Right cardiac atrium (tissue), 5 donors: ENCODE measurements at places on chromosomes 4 and X. TPM values are rescaled to one million over a fixed set of nuclear protein-coding genes. Genes with fewer than 3 reads are reported as not detected.

The USP17L26 gene
- not detected for polyA plus RNA-seq

- DNase-seq = no peak
Measured at GRCh38 chr4:102789317-102789717, 28.5 kb upstream of the MANBA start.

The ZMAT1 gene
- polyA plus RNA-seq = 5.9 TPM

GRCh38 chr4:72377491-72378194 lies 191.4 kb downstream of the ADAMTS3 start:
- DNase-seq = no peak

The ART3 gene
- polyA plus RNA-seq = 149 TPM

The FHIP1A gene
- 2.4 TPM for polyA plus RNA-seq

DNA sequence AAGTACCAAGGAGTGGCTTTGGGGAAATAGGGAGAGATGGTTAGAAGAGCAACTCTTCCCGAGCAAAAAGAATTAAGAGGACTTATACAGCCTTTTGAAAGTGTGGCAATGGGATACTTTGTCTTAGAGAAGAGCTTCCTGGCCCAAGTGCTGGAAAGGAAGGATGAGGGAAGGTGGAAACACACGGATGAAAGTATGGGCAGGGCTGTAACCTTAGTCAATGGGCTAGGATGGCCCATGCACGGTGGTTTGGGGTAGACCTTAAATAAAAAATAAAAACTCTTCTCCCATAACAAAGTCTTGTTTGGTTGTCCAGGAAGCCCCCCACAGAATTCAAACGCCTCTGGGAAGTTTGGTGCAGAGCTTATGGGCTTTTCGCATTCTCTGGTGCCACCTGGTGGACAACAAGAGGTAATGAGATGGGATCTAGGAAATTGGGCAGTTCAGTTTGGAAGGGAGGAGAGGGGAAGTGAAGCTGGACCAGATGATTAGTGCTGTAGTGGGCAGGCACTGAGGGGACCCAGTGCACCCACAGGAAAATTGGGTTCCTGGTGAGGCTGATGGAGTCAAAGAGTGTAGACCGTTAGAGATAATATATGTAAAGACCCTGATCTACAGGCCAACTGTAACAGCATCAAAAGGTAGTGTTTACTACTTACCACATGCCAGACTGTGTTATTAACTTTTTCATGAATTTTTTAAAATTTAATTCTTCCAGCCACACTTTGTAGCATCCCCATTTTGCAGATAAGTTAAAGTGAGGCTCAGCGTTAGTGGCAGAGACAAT lies 13.8 kb upstream of the ENOX2 start:
- no peak for DNase-seq

GRCh38 chrX:20251691-20252090 lies 15.0 kb downstream of the RPS6KA3 start:
- DNase-seq = no peak

DNA sequence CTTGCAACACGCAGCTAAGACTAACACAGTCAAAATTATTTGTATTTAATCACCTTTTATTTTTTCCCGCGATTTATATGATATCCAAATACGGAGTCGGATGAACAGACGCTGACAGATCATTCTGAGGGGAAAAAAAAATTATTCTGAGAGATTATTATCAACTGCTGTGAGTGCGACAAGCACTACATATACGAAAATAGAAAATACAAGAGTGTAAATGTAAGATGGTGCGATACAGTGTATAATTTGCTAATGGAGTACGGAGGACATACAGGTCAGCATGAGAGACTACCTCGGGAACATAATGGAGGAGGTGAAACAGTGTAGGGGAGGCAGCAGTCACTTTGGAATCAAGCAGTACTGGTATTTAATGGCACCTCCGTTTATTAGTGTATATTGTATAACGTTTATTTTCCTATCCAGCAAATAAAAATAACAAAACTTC lies 2.8 kb upstream of the LIN54 start:
- no peak for DNase-seq

GRCh38 chrX:121307449-121307848 lies 260.0 kb downstream of the GLUD2 start:
- DNase-seq = no peak

DNA sequence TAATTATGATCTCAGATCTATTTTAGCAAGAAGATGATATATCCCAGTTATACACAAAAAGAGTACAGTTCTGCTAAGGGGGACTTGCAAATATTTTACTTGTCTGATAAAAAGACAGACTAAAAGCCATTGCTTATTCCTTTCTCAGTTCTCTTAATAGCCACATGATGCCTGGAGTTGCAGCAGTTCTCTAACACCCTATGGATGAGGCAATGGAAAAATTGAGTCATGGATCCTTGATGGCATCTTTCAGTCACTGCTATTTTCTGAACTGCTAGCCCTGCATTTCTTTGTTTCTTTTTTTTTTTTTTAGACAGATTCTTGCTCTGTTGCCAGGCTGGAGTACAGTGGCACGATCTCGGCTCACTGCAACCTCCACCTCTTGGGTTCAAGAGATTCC lies 1956.7 kb downstream of the C4orf33 start:
- no peak for DNase-seq

DNA sequence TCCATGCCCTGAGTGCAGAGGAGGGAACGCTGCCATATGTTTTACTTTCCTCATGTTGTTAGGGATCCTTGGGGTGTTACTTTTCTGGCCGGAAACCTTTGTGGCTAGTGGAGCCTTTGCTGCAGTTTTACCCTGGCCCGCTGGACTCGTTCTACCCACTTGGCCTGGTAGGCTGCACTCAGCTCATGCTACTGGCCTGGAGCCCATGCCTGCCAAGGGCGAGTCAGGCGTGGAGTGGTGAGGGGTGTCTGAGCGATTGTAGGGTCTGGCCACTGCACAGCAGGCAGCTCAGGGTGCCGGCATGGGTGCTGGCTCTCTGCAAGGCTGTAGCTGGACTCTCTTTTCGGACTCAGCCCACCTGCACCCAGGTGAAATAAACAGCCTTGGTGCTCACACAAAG lies 41.4 kb upstream of the IL9R start:
- DNase-seq = no peak

DNA sequence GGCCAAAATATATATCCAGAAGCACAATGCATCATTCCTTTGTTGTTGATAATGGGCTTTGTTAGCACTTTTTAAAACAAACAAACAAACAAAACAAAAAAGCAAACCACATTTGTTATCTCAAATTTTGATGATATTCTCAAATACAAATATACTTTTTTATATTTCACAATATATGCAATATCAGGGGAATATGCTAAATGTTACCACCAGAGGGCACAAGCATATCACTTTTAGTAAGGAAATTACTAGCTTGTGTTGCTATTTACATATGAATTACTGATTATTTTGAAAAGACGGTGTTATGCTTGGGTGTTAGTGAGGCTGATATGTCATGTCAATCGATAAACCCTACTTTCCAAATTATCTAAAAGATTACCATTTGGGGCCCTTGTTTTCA lies 29.1 kb downstream of the RIPPLY1 start:
- DNase-seq = no peak

The TGIF2LX gene
- not detected for polyA plus RNA-seq

GRCh38 chr4:2694691-2695090 lies 61.4 kb downstream of the TNIP2 start:
- DNase-seq = no peak

The FABP2 gene
- 0.63 TPM for polyA plus RNA-seq

The DMRTC1B gene
- 0.14 TPM for polyA plus RNA-seq

The ANOS1 gene
- polyA plus RNA-seq = 1.8 TPM

The NAAA gene
- polyA plus RNA-seq = 12.7 TPM

- DNase-seq = no peak
Measured at GRCh38 chr4:186283311-186283710, 17.3 kb downstream of the F11 start.
